Breast epithelium (tissue), 4 donors: ENCODE measurements at places on chromosomes 3 and 15. TPM values are rescaled to one million over a fixed set of nuclear protein-coding genes. Genes with fewer than 3 reads are reported as not detected.

HSPBAP1 gene
- total RNA-seq = 15.7 TPM

MNS1 gene
- total RNA-seq = 2.5 TPM

ATP10A gene
- total RNA-seq = 6.4 TPM

ZNF621 gene
- 17.3 TPM for total RNA-seq

CDHR4 gene
- not detected for total RNA-seq

GOLGA8T gene
- 0.15 TPM for total RNA-seq

LRRIQ4 gene
- not detected for total RNA-seq

HOMER2 gene
- total RNA-seq = 6.1 TPM

CMC1 gene
- 12.7 TPM for total RNA-seq

FMN1 gene
- total RNA-seq = 56.8 TPM

KCNAB1 gene
- total RNA-seq = 3.9 TPM

GOLGA6L10 gene
- 0.48 TPM for total RNA-seq

CIB2 gene
- total RNA-seq = 2.9 TPM

TRPC1 gene
- total RNA-seq = 13.0 TPM

FGD5 gene
- 18.7 TPM for total RNA-seq

CAND2 gene
- total RNA-seq = 1.8 TPM

COL8A1 gene
- 9.2 TPM for total RNA-seq

SYNPR gene
- not detected for total RNA-seq

IVD gene
- 72.7 TPM for total RNA-seq

HCN4 gene
- not detected for total RNA-seq

BLM gene
- 0.33 TPM for total RNA-seq

GRK7 gene
- 0.15 TPM for total RNA-seq

CAMKV gene
- total RNA-seq = 1.5 TPM

SLC9C1 gene
- total RNA-seq = 0.15 TPM

KLF13 gene
- total RNA-seq = 26.3 TPM

CX3CR1 gene
- total RNA-seq = 2.8 TPM

CIDEC gene
- 92.3 TPM for total RNA-seq

DUOX1 gene
- total RNA-seq = 7.2 TPM

NPHP3 gene
- 98.2 TPM for total RNA-seq

ZNF660 gene
- 2.0 TPM for total RNA-seq

STRC gene
- 1.3 TPM for total RNA-seq

ONECUT1 gene
- total RNA-seq = not detected

CPLX3 gene
- total RNA-seq = 0.66 TPM

MASP1 gene
- 1.3 TPM for total RNA-seq

FES gene
- total RNA-seq = 41.4 TPM

TEX9 gene
- 38.2 TPM for total RNA-seq

WDR93 gene
- total RNA-seq = 1.0 TPM

SLC12A8 gene
- total RNA-seq = 12.5 TPM

MOBP gene
- total RNA-seq = not detected
